ENCODE measurements at places on chromosomes 6 and 20.

DNA sequence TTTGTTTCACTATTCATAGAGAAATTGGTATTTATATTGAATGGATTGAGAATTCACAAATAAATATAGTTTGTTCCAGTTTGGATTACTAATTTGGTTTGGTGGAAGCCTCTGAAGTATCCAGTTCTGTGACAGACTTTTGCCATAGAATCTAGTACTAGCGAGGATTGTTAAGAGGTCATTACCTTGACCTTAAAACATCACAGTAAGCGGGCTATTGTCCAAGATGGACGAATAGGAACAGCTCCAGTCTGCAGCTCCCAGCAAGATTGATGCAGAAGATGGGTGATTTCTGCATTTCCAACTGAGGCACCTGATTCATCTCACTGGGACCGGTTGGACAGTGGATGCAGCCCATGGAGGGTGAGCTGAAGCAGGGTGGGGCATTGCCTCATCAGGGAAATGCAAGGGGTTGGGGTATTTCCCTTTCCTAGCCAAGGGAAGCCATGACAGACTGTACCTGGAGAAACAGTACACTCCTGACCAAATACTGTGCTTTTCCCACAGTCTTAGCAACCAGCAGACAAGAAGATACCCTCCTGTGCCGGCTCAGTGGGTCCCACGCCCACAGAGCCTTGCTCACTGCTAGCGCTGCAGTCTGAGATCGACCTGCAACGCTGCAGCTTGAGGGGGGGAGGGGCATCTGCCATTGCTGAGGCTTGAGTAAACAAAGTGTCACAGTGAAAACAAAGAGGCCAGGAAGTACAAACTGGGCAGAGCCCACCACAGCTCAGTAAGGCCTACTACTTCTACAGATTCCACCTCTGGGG is 66.4 kb upstream of the NEDD9 start:
- DNase-seq: no peak

DNA sequence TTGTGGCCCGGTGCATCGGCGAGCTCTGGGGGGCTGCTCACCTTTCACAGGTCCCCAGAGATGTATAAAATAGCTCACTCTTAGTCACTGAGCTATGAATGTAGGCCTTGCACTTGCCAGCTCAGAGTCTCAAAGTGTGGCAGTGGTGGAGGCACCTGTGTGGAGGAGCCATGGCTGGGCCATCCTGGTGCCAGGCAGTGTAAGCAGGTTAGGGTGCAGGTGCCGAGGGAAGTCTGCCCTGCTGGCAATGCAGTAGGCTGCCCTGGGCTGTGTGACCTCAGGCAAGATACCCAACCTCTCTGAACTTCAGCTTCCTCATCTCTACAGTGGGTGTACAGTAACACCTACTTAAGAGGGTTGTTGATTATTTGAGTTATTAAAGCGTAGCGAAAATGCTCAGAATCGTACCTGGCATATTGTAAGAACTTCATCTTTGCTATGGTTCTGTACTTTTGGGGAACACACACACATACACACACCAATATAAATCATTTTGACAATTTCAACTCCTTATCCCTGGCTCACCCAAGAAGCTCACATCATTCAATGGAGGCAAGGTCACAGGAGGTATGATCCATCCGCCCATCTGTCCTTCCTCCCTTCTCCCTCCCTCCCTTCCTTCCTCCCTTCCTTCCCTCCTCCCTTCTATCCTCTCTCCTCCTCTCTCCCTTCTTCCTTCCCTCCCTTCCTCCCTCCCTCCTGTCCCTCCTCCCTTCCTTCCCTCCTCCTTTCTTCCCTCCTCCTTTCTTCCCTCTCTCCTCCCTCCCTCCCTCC is 66.8 kb upstream of the STX16 start:
- no peak for DNase-seq

- no peak for DNase-seq
Measured at GRCh38 chr6:56255349-56255748, 8.0 kb upstream of the COL21A1 start.

GRCh38 chr20:41330343-41330720 is 10.3 kb upstream of the LPIN3 start:
- DNase-seq: no peak

DNA sequence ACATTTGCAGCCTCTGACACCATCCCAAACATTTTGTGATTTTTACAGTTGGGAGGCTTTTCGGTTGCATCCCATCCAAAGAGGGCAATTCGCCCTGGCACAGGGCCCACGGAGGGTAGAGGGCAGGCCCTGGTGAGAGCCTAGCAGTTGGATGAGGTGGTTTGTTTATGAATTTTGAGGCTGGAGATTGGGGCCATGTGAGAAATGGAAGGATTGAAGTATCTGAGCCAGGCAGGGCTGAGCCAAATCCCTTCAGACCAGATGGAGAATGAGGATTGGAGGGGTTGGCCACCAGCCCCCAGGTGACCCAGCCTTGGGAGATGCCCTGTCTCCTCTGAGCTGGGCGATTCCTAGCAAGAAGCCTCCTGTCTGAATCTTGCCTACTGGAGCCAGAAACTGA is 52.6 kb upstream of the CCDC167 start:
- DNase-seq: no peak

DNA sequence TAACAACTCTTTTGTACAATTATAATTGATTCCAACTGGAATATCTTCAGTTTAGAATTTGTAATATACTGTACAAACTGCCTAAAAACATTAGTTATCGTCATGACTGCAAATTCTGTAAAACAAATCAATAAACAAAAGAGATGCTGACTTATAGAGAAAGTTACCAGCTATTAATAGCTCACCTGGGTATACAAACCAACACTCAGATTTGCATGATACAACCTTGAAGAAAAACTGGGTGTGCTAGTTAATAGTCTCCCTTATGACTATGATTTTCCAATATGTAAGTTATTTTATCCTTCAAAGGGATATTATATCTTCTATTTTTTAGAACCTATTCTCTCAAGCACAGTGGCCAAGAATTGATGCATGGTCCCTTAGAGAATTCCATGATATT is 698.5 kb downstream of the FRK start:
- no peak for DNase-seq

GRCh38 chr20:12882832-12883506 is 125.8 kb upstream of the SPTLC3 start:
- DNase-seq: no peak

DNA sequence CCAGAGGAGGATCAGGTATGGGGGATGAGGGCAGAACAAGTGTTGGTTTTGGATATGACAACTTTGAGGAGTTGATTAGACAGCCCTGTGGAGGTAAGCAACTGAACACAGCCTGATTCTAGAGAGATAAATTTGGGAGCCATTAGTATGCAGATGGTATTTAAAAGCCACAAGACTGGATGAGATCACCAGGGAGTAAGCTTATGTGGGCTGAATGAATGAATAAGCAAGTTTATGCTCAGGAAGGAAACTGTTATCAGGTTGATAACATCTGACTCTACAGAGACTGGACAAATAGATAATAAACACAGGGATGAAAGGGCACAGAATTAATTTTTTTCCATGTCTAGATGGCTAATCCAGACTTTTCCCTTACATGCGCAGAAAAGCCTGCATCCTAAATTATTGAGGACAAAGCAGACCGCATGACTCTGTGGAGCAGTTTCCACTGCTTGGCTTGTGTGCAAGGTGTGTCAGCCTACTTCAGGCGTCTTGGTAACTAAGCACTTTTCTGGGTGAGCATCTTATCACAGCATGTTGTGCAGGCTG is 150.6 kb downstream of the GJA10 start:
- no peak for DNase-seq

- DNase-seq: no peak
Measured at GRCh38 chr6:136051140-136051775, 198.9 kb downstream of the MTFR2 start.

- DNase-seq: no peak
Measured at GRCh38 chr6:17475606-17476244, 82.3 kb downstream of the CAP2 start.

DNA sequence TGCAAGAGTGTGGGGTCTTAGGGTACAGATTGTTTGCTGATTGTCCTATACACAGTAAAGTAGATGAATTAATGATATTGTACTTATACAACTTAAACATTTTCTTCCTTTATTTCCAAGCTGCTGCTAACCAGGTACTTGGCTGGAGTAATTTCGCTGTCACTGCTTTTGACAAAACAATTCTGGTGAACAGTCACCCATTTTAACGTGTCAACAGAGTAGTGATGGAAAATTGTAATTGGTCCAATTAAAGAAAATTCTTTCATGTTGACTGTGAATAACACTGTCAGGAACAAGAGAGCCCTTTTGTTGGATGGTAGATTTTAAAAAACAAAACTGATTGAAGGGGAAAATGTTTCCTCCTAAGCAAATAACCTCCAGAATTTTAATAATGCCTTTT is 26.4 kb upstream of the MROH8 start:
- no peak for DNase-seq

GRCh38 chr6:162017536-162017935 is 710.0 kb downstream of the PRKN start:
- DNase-seq: no peak

DNA sequence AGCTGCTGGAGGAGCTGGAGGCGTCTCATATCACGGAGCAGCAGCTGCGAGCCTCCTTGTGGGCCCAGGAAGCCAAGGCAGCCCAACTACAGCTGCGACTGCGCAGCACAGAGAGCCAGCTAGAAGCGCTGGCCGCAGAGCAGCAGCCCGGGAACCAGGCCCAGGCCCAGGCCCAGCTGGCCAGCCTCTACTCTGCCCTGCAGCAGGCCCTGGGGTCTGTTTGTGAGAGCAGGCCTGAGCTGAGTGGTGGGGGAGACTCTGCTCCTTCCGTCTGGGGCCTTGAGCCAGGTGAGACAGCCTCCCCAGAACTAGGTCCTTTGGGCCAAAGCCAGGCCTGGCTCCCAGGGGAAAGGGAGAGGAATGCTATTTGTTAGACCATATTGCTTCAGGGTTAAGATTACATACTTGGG is 31.7 kb downstream of the C20orf173 start:
- DNase-seq: no peak

DNA sequence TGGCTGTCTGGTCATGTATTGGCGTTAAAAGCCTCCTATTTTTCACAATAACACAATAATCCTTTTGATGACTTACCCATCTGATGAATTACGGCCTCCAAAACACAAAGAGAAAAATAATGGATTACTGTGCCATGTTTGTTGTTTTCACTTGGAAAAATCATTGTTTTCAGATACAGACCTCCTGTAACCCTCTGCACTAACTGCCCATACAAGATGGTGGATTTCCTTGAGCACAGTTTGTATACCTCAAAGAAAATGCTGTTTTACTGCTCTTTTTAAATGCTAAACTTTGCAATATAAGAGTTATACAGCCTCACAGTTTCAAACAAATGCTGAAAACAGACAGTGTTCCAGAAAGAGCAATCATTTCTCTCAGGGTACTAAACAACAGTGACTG is 61.0 kb downstream of the SMLR1 start:
- no peak for DNase-seq

DNA sequence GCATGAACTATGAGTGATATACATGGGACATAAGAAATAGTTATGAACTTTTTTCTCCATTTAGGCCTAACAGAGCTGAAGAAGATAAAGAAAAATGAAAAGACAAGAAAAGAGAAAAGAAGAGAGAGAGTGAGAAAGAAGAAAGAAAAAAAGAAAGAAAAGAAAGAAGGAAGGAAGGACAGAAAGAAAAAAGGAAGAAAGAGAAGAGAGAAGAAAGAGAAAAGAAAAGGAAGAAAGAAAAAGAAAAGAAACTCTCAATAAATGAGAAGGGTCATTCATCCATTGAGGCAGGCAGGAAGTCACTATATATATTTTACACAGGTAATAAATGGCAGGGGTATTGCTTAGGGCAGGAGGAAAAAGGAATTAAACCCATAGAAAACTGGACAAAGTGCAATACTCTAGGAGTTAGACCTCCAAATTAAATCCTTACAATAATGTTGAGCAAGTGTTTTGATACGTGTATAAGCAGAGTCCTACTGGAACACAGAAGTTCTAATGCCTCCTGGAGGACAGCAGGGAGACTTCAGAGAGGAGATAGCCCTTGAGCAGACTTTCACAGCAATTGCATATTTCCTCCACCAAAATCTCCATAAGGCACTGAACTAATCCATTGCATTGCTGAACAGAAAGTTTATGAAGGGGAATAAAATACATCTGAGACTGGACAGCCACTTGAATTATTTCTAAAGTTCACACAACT is 86.4 kb upstream of the TENT5A start:
- DNase-seq: no peak

- DNase-seq: no peak
Measured at GRCh38 chr20:25290646-25291431, 43.0 kb downstream of the PYGB start.

DNA sequence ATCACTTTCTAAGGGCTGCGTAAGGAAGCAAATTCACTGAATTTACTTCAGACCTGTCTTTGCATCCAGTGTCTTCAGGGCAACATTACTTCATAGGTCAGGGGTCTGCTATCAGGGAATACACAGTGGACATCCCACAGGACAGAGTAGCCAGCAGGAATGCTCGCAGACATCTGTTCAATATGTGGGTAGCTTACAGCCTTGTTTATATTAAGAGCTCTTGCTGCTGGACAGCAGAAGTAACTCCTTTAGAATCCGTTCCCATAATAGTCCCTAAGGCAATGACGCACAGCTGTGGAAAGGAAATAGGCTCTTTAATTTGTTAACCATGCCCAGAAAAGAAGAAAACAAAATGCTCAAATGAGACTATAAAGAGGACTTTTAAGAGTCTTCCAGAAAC is 198.7 kb downstream of the MOXD1 start:
- no peak for DNase-seq

DNA sequence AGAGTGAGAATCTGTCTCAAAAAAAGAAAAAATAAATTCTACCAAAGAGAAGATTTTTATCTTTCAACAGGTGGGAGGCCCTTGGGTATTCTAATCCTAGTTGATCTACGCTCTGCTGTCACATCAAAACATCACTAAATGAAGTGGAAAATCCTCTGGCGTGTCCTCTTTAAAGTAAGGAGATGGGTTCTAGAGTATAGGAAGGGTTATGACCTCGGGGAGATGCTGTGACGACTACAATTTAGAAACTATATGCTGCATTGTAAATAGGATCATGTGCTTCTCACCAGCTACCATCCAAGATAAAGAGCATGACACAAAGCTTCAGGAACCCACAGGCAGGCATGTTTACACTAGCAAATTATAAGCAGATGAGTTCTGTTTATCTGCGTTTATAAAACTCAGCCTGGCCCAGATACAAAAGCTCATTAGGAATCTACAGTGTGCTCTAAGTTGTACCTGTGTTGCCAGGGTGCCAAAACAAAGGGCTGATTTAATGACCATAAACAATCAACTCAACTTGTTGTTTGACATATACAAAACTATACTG is 197.1 kb upstream of the PLN start:
- no peak for DNase-seq

- DNase-seq: no peak
Measured at GRCh38 chr6:7727946-7728854, 2.3 kb downstream of the BMP6 start.

All from GM18507 (cell line).